ENCODE measurements at places on chromosomes 3 and 15. TPM values are rescaled to one million over a fixed set of nuclear protein-coding genes. Genes with fewer than 3 reads are reported as not detected.

NAALADL2 gene
- 0.28 TPM for total RNA-seq

DPH6 gene
- 12.7 TPM for total RNA-seq

HERC2 gene
- total RNA-seq, result 32.4 TPM

CP gene
- not detected for total RNA-seq

GPD1L gene
- total RNA-seq, result 4.5 TPM

CCR4 gene
- not detected for total RNA-seq

CHRNA5 gene
- 13.0 TPM for total RNA-seq

CCNL1 gene
- 59.0 TPM for total RNA-seq

SLC12A1 gene
- not detected for total RNA-seq

CHRNA3 gene
- total RNA-seq, result not detected
